ENCODE measurements at places on chromosomes 1 and 21.

DNA sequence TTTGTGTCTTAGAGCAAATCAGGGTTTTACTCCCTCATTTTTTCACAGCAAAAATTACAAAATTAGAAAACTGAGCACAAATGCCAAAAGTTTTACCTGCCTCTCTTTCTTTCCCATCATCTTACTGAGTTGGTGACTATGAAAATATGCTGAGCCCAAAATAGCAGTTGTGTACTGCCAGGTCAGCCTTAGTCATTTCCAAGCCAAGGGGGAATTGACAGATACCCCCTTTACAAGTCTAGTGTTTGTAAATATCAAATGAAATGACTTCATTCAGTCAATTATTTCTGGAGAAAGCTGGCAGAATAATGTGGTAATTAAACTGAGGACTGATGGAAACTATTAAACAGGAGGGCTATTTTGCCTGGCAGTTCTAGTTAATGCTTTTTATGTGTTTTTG, 11.4 kb upstream of the GORAB start:
- DNase-seq = no peak

GRCh38 chr1:77065693-77066342, 153.4 kb downstream of the PIGK start:
- DNase-seq = no peak

DNA sequence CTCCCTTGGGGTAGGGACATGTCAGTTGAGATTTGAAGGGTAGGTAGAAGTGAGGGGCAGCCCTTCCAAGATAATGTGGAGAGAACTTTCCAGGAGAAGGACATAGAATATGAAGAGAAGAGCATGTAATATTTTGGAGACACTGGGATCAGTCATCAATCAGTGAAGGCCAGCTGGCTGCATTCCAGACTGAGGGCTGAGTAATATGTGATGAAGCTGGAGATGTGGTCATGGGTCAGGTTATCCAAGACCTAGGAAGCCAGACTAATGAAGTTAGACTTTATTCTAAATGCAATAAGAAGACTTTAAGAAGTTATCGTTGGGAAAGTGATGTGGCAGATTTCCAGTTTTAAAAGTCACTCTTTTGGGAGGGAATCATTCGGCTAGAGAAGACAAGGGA, 262.0 kb downstream of the HMCN1 start:
- DNase-seq = peak; percentile 13

DNA sequence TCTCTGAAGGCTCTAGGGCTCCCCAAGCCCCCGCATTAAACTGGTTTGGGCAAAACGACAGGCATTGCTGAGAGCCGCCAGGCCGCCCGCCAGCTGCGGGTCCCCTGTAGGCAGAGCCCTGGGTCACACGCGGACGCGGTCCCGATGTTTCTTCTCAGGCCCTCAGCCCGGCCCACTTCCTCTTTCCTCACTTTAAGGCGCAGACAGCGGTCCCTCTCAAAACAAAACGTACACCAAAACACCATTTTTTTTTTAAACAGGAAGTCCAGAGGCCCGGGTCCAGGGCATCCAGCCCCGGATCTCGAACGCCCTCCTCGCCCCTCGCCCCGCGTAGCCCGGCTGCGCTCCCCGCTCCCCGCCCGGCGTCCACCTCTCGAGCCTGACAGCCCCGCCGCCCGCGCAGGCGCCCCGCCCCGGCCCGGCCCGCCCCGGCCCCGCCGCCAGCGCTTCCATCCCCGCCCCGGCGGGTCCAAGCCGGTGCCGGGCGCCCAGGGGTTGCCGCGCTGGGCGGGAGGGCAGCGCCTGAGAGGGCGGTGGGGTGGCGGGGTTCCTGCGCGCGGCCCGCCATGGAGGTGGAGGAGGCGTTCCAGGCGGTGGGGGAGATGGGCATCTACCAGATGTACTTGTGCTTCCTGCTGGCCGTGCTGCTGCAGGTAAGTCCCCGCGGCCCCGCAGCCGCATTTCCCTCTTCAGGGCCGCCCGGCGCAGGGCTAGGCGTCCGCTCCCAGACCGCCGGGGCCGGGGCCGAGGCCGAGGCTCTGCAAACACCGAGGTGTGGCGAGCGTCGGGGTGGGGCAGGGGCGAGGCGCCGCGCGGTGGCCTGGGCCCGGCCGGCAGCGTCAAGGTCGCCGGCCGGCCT, at the start of gene SLC22A15:
Gene SLC22A15, plus strand, starts transcription at position 452 of the 859 bp plus-strand sequence. Its CDS starts 115 bp downstream, at position 567.
- peak; percentile 71 for DNase-seq

DNA sequence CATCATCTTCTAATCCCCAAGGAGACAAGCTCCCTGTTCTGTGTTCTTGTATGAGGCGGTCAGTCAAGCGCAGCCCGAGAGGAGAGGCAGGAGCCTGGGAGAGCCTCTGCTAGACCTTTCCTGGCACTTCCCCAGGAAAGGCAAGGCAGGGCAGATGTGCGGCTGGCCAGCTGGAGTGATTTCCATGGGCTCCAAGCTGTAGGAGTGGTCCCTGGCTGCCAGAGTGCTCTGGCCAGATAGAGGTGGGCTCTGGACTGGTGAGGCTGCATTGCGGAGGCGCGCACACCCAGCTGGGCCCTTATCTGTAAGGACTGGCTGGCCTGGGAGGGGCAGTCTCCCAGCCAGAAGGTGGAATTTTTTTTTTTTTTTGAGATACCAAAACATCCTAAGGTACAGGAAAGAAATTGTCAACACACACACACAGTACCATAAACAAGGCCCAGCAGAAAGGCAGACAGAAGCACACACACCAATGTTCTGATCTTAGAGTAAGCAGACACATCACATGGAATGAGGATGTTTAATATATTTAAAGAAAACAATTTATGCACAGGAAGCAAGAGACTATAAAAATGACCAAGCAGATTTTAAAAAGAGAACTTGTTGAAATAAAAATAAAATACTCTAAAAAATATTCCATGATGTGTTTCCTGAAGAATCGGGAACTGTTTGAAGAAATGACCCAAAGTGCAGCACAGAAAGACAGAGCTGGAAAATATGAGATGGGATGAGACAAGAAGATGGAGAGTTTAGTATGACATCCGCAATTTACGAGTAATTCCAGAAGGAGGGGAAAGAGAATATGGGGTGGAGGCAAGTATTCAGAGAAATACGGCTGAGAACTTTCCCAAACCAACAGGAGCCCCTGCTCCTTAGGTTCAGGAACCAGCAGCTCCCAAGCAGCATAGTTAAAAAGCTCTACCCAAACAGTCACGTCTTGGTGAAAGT, 13.4 kb downstream of the IBA57 start:
- no peak for DNase-seq

GRCh38 chr1:153251988-153252387, 7.5 kb upstream of the LORICRIN start:
- no peak for DNase-seq
